ENCODE measurements at places on chromosomes 2 and 18. TPM values are rescaled to one million over a fixed set of nuclear protein-coding genes. Genes with fewer than 3 reads are reported as not detected.
A peak's percentile ranks its signal among the peaks of the same experiment; 100 is the strongest.

- peaks cover 2% of the 10 kb centered on the region for H3K36me3 ChIP-seq
- no peaks in the 10 kb centered on the region for H3K4me1 ChIP-seq
- no peak overlapping the region for H3K4me3 ChIP-seq
- no peak overlapping the region for H3K27ac ChIP-seq
Observed at GRCh38 chr2:223997938-223998337, 40.7 kb downstream of the MRPL44 start.

Gene ZNF142
- 42.2 TPM for total RNA-seq

DNA sequence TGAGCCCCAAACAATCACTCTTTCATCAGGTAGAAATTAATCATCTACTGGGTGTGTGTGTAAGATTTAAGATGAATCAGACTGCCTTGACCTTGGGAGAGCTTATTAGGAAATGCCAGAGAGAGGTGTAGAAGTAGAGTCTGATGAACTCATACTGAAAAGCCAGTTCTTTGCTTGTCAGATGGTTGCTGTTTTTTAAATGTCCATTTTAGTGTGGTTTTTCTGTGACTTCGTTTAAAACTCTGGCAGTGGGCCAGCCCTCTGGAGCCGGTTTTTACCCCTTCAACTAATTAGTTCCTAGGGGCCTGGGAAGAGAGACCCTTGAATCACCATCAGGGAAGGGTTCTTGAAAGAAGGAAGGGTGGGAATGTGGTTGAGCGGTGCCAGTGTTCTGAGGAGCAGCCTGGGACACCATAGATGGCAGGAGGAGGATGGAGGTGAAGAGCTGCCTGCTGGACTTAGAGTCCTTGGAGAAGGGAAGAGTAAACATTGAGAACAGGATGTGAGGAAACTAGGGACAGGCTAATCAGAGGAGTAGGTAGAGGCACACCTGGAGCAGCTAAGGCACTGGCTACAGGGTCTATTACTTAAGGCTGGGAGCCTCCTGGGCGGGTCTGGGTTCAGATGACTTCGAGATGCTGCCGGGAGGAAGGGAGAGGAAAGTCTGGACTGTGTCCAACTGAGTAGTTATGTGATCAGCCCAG is 66.1 kb downstream of the LRRFIP1 start:
- H3K4me3 ChIP-seq, result peak overlapping the region; percentile 69
- peaks cover 40% of the 10 kb centered on the region for H3K4me1 ChIP-seq
- DNase-seq, result no peak

Gene FTCDNL1
- 1.2 TPM for total RNA-seq

- H3K4me1 ChIP-seq, result peaks cover 15% of the 10 kb centered on the region
- no peak overlapping the region for H3K4me3 ChIP-seq
- peaks cover 14% of the 10 kb centered on the region for H3K36me3 ChIP-seq
Observed at GRCh38 chr2:231297108-231297908, 98.2 kb upstream of the B3GNT7 start.
